ENCODE measurements at places on chromosomes 11 and 22.

DNA sequence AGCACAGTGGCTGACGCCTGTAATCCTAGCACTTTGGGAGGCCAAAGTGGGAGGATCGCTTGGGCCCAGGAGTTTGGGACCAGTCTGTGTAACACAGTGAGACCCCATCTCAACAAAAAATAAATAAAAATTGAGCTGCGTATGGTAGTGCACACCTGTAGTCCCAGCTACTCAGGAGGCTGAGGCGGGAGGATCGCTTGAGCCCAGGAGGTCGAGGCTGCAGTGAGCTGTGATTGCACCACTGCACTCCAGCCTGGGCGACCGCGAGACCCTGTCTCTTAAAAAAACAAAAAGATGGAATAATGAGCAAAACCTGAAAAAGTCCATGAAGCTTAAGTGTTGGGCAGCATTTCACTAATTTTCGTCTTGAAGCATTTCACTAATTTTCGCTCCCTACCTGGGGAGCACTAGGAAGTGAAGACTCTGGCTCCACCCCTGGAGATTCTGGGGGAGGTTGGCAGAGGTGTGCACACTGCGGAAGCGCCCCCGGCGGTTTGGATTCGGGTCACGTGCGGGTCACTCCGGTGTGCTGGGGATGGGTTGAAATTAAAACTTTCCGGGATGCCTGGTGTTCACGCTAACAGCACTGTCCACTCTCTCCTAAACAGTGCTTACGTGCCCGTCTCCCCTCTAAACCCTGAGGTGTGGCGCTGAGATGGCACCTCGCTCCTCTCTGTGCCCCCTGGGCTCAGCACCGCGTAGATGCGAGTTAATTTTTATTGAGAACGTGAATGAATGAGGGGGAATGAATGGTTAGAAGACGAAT is 906 bp upstream of the NAA40 start:
- DNase-seq: no peak

- DNase-seq: no peak
Measured at GRCh38 chr22:37254867-37255233, 10.8 kb upstream of the RAC2 start.

DNA sequence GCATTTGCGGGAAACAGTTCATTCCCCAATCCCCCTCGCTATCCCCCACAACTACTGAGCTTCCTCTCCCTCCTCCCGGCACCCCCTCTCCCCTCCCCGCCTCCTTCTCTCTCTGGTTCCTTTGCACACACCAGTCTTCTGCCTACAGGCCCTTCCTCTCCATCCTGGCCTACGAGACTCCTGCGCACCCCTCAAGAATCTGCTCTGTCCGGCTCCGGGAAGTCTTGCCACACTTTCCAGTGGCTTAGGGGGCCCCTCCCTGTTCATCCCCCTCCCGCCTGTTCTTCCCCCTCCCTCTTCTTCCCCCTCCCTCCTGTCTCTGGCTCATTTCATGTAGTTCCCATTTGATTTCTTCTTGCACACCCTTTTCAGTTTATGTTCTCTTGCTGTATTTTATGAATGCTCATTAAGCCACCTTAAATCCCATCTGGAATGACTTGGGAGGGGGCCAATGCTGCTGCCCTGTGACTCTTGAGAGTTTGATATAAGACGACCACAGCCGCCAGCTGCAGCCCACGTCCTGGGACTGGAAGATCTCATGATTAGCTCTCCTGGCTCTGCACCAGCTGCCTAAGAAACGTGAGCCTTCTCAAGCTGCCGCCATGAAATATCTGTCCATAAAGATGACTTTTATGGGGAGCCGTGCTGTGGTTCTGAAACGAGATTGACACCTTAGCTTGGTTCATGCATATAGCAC is 50.9 kb downstream of the RPS6KA4 start:
- no peak for DNase-seq

DNA sequence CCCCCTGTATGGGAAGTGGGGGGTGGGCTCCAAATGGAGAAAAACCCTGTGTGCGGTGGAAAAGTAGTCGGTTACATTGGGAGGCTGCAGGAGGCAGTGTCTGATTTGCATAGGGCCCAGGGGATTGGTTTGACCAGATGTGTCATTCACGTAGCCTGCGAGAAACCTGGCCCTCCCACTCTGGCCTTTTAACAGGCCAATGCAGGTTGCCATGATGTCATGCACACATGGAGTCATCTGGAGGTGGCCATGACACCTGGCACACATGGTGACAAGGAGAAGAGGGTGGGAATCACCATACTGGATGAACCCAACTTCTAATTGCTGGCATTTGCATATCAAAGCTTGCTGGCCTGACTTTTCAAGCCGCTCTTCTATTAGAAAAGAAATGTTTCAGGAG is 50.6 kb downstream of the FAM181B start:
- DNase-seq: no peak

DNA sequence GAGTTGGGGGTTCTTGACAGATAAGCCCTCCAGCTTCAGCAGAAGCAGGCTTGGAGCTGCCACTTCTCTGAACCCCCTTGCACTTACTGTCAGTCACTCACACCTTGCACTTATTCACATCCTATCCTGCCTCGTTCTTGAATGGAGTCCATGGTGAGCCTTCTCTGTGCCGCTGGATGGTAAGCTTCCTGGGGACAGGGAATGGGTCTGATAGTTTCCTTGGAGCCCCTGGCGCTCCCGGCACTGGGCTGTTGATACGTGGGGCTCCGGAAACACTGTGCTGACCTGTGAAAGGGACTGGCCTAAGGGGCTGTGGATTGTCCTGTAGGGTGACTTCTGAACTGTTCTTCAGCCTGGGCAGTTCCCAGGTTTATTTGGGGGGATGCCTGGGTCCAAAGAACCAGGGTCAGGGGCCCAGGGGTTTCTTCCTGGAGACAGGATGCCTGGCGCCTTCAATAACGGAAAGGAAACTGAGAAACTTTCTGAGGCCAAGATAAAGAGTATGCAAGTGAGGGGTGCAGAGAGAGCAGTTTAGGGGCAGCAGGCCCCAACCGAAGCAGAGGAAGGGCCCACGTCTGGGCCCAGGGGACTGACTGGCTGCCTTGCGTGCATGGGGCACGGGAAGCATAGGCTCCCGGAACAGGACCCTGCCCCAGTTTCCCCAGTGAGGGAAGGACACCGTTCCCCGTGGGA is 709 bp upstream of the ST3GAL4 start:
- no peak for DNase-seq

DNA sequence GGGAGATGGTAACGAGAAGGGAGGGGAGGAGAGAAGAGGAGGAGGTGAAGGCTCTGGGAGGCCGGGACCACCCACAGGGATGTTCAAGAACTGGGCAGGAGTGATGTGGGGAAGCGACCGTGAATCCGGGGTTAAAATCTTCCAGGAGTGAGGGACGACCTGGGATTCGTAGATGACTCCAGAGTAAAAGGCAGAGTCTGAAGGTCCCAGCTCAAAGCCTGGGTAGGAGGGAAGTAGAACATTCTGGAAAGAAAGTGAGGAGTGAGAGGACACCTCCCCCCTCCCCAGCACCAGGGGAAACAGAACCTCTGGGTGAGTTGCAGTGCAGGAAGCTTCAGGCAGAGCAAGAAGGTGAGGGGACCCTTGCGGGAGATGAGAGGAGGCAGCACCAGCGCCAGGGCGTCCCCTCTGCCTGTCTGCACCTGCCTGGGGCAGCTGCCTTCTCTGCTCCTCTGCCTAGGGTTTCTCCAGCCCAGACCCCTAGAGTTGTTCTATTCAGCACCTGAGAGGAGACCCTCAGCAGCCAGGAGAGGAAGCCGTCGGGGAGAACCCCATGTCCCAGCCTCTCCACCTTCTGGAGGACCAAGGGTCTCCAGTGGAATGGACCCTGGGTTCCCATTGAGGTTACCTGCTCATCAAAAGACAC is 49.7 kb downstream of the LINC01488 start:
- DNase-seq: no peak

DNA sequence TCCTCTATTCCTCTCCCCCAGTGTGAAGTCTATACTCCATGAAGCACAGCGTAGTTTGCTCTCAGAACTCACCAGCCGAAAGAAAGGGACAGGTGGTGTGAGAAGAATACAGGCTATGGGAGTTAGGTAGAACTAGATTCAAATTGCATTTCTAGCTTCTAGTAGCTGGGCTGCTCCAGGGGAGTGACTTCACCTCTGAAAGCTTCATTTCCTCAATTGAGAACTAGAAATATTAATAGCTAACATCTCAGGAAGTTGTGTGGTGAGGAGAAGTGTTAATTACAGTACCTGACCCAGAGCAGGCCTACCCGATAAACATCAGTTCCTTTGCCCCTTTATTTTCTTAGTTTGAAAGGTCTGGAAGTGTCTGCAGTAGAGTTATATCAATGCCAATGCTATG is 484.7 kb upstream of the TENM4 start:
- no peak for DNase-seq

DNA sequence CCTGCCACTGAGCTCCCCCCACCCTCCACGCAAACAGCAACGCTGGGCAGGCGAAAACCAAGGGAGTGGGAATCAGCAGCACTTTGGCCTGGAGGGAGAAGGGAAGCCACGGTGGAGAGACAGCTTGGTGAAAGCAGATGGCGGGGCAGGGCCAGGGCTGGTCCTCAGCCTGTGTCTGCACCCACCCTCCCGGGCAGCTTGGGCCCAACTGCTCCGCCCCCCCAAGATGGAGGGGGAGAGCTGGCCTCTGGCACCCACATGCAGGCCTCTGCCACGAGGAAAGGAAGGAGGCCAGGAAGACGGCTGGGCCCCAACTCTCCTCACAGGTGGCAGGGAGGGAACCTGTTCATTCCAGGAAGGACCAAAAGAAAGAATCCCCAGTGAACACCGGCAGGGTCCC is 17.8 kb downstream of the MAFF start:
- no peak for DNase-seq

DNA sequence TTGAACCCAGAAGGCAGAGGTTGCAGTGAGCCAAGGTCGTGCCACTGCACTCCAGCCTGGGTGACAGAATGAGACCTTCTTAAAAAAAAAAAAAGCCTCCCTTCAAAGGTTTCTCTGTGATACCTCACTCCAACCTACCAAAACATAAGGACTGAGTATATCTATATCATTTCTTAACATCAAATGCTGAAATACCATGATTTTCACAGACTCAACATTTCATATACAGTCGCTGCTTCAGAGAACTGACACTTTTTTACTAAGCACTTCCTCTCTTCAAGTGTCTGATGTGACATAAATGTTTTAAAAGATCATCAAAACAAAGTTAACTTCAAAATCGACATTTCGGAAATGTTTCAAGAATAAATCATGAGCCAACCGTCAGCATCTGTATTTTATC is 12.0 kb downstream of the PRR14L start:
- DNase-seq: no peak

DNA sequence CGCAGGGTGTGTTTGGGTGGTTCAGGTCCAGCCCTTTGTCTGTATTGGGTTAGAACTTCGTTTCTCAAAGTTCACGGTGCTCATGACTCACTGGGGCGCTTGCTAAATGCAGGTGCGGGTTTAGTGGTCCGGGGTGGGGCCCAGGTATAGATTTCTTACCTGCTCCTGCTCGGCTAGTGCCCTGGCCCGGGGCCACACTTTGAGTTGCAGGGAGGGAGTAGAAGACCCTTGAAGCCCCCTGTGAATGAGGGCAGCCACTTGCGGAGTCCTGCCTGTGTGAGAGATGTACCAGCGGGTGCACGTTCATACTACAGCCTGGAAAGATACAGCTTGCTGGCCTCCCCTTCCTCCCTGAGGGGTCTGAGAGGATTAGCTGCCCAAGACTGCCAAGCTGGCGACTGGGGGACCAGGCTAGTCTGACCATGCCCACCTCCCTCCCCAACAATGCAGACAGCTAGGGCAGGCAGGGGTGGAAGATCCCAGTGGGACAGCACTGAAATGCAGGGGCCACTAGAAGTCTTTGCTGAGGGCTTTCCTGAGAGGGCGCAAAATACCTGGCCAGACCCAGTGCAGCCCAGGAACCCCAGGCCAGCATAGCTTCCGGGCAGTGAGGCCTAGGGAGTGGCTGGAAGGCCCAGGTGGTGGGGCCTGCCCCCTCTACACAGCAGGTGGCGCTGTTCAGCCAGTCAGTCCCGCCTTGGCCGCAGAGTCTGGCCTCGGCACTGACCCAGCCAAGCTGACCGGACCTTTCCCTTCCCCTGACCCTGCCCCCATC is 5.1 kb upstream of the MYRF start:
- DNase-seq: peak; percentile 27

DNA sequence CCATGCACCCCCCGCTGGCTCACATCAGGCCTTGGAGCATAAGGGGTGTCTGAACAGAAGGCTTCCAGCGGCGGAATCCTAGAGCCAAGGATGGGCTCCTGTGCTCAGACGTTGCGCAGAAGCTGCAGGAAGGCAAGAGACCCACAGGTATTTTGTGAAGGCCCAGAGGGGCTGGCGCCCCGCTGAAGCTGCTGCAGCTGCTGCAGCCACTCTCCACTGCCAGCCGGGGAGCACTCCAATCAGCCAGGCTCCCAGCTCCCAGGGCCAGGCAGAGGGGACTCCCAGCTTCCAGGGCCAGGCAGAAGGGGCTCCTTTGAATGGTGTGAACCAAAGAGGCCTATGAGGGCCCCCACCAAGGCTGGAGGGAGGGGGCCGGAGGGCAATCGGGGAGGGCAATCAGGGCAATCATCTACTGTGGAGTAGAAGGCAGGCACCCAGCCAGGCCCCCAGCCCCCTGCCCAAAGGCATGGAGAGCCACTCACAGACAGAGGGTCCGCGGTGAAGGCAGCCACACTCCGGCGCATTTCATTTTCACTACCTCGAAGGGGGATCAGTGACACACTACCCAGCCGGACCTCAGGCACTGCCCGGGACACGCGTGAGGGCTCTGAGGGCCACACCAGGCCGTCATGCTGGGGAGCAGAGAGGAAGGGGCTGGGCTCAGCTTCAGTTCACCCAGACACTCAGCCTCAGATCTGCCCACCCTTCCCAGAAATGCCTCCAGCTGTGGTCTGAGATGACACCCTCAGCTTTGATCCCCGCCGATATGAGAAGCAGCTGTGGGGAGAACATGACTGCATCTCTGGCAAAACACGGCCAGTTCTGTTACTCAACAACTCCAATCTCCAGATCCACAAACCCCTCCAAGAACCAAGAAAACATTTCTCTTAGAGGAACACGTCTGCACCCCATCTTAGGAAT is 11.6 kb upstream of the PDE2A start:
- DNase-seq: no peak

DNA sequence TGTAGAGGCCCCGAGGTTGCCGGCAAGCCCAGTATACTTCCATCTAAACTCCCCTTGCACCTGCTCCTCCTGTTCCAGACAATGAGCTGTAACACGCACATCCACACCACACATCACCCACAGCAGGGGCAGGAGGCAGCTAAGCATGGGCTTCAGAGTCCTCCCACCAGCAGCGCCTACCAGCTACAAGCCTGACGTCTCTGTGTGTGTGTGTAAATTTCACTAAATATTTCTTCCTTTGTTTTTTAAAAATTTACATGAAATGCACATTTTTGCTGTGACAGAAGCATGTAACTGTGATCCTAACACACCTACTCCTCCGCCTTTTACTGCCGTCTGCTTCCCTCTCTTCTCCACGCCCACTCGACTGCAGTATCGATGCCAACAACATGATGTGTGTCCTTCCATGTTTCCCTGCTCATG is 29.4 kb upstream of the PACSIN2 start:
- DNase-seq: no peak

- no peak for DNase-seq
Measured at GRCh38 chr11:83319346-83319745, 33.2 kb upstream of the CCDC90B start.

GRCh38 chr11:45897556-45897955 is 9.5 kb downstream of the FREY1 start:
- no peak for DNase-seq
